Sigmoid colon (tissue), 7 donors: ENCODE measurements at places on chromosomes 7 and 10. TPM values are rescaled to one million over a fixed set of nuclear protein-coding genes. Genes with fewer than 3 reads are reported as not detected.

DNA sequence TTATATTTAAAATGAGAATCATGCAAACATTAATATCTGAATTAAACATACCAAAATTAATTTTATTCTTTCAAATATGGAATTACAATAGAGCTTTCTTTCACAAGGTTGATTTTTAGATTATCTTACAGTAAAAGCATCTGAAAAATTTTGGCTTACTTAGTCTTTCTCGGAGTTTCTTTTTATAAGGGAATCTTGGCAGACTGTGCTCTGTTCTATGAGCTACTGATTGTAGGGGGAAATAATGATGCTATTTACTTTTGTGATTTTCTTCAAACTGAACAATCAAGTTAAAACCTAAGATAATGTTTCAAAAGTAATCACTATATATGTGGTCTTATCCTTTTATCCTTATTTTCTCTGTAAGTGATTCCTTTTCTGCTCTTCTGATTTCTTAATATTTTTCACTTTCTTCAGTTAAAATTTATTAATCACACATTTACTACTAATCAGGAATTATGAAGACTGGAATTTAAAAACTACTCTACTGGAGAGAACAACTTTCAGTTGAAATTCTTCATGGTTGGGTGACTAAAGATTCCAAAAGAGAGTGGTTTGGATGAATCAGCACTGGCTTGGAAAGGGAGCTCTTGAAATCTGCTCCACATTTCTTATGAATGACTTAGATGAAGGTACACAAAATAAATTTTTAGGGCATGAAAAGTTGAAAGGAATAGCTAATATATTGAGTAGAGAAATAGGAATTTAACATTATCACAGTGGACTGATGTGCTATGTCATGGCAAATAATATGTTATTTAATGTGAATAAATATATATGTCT lies 103.9 kb downstream of the PPP1R9A start:
- DNase-seq, result no peak

DNA sequence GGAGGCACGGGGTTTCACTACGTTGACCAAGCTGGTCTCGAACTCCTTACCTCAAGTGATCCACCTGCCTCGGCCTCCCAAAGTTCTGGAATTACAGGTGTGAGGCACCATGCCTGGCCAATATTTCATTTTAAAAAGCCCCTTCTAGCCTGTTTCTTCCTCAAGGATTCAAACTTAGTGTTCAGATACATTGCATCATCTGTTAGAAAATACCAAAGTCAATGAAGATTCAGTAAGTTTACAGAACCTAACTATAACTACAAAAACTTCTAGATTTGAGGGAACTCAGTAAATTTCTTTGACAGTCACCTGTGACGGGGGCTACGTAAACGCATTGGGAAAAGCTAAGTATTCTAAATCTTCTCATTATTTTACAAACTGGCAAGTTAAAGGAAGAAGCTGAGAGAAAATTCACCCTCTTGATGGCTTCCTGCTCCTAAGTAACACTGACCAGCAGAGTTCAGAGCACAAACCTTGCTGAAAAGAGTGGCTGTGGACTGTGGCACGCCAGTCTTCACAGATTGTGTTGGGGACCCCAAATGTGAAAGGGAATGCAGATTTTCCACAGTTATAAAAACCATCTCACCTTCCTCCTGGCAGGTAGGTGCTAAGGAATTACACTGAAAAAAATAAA lies 162.2 kb downstream of the PKD1L1 start:
- no peak for DNase-seq

GRCh38 chr10:119139464-119140067 lies 25.9 kb downstream of the SFXN4 start:
- DNase-seq, result no peak

DNA sequence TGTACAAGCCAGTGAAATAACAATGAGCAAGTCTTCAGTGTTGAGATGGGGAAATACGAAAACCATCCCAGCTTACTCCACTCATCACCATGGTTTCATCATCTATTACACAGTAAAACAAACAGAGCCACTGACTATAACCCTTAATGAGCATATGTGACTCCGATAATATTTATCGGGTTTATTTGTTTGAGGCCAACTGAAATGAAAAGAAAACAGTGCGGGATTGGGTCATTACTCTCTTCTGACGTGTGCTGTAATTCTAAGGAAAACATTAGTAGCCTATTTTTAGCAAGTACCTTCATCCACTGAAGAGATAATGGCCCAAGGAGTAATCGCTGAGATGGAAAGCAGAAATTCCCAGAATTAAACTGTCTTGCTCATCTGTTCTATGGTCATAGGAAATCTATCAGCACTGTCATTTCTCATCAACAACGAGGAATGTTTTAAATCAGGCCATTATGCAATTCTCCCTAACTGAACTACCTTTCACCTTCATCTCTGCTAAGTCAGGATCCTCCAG lies 716.5 kb downstream of the INHBA start:
- no peak for DNase-seq

DNA sequence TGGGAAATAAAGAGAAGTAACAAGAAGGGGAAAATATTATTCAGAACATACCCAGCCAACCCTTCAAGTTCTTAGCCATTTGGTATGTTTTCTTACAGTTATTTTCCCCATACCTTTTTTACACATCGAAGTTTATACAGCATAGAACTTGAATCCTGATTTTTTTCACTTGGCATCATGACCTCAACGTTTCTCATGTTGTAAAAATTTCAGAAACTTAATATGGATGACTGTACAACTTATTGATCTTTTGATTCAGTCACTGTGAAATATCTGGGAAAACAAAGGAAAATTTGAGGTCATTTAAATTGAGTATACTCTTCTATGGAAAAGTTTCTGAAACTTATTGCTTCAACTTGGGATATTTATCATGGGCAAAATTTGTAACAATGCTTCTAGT lies 103.6 kb upstream of the FAM171A1 start:
- DNase-seq, result no peak

DNA sequence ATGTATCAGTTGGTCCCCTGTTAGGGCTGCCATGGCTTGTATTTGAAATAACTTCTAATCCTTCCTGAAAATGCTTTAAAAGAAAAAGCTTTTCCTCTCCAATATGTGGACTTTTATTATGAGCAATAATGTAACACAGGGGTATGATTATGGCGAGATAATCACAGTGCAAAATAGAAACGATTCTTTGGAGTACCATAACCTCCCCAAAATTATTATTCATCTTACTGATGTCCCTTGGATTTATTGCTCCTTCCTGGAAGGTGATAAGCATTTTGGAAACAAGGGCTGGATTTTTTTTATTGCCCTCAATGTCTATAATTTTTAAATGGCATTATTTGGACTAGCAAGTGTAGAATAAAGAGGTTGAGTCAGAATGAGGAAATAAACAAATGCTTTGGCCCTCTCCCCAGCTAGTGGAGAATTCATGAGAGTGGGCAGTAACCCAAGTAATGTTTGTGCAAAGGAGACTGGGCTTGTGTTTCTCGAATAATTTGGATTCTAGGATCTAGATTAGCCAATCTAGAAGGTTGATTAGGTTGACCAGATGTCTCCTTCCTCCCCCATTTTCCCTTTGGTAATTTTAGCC lies 403.9 kb upstream of the CELF2 start:
- no peak for DNase-seq

GRCh38 chr7:50369143-50370026 lies 64.9 kb downstream of the IKZF1 start:
- DNase-seq, result no peak

Gene COL1A2
- 1,047 TPM for total RNA-seq

Gene ACTR3C
- total RNA-seq, result 13.3 TPM

Gene COA1
- total RNA-seq, result 42.6 TPM

Gene GPR37
- total RNA-seq, result 1.4 TPM

Gene CAV2
- total RNA-seq, result 89.7 TPM

Gene LIPN
- not detected for total RNA-seq

Gene AGFG2
- total RNA-seq, result 32.7 TPM

Gene FAS
- total RNA-seq, result 14.3 TPM

Gene MINDY4
- 9.4 TPM for total RNA-seq

Gene CDH23
- total RNA-seq, result 3.9 TPM
